ENCODE measurements at places on chromosomes 2 and 18.
A peak's percentile ranks its signal among the peaks of the same experiment; 100 is the strongest.

GRCh38 chr2:239590995-239591915, 190.4 kb upstream of the HDAC4 start:
- no peak for DNase-seq

DNA sequence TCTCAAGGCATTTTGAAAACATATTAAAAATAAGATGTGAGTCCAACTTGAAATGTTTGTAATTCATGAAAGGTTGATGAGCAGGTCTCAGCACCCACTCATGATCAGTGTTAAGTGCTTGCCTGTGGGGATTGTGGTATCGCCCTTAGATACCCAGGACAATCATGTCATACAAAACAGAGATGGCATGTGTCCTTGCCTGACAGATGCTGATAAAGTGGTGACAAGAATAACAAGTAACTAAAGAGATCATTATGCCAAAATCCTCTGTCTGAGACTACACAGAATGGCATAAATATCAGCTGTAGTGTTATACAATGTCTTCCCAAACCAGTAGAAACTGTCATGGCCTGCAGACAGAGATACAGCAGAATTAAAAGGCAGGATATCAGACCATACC, 930.3 kb downstream of the SUCLG1 start:
- no peak for DNase-seq

- DNase-seq, result no peak
Measured at GRCh38 chr2:15754703-15755099, 163.0 kb downstream of the DDX1 start.

GRCh38 chr2:221724631-221725203, 152.6 kb upstream of the EPHA4 start:
- no peak for DNase-seq

- no peak for DNase-seq
Measured at GRCh38 chr2:200321780-200322534, 15.5 kb downstream of the SPATS2L start.

- no peak for DNase-seq
Measured at GRCh38 chr2:237259201-237259600, 154.8 kb downstream of the COL6A3 start.

DNA sequence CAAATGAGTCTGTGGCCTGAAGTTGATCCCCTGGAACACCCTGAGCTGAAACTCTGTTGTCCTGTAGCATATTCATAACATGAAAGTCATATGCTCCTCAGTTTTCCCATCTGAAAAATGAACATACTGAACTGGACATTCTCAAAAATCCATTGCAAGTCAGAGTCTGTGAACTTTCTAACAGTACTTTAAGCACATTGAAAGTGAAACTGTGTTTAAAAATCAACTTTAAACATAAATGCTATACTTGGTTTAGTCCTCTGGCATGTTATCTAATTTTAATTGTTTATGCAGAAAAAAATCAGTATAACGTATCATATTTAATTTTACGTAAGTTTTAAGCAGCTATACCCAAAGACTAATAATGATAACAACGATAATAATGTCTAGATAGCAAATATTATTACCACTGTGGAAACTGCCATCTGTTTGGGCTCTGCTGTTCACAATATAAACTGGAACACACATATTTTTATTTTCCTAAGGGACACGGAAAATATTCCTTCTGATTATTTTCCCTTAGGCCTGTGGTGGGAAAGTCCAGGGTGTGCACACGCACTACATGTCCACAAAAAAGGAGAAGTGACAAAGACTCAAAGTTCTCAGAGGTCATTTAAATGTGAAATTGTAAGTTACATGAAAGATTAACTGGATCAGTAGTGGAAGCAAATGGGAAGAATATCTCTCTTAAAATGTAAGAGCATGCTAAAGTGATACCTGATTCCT, 56.1 kb upstream of the TTN start:
- no peak for DNase-seq

- DNase-seq, result no peak
Measured at GRCh38 chr2:196482119-196483065, 157.1 kb upstream of the CCDC150 start.

GRCh38 chr2:54979321-54980044, 70.8 kb downstream of the RTN4 start:
- DNase-seq, result no peak

- no peak for DNase-seq
Measured at GRCh38 chr2:233829193-233830110, 24.9 kb downstream of the HJURP start.

- no peak for DNase-seq
Measured at GRCh38 chr2:240635998-240636547, 10.8 kb downstream of the GPR35 start.

- no peak for DNase-seq
Measured at GRCh38 chr18:56598422-56598821, 40.0 kb downstream of the TXNL1 start.

GRCh38 chr18:58051765-58052460, 7.9 kb downstream of the NEDD4L start:
- no peak for DNase-seq

DNA sequence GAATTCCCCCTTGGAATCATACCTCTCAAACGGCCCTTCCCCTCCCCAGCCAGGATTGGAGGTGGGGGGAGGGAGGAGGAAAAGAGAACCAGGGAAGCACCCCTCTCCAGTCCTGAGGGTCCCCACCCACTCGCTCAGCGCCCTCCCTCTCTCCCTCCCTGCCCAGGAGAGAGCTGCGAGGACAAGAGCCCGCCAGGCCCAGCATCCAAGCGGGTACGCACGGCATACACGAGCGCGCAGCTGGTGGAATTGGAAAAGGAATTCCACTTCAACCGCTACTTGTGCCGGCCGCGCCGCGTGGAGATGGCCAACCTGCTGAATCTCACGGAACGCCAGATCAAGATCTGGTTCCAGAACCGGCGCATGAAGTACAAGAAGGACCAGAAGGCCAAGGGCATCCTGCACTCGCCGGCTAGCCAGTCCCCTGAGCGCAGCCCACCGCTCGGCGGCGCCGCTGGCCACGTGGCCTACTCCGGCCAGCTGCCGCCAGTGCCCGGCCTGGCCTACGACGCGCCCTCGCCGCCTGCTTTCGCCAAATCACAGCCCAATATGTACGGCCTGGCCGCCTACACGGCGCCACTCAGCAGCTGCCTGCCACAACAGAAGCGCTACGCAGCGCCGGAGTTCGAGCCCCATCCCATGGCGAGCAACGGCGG, 14.4 kb downstream of the HOXD3 start:
- no peak for DNase-seq

- DNase-seq, result no peak
Measured at GRCh38 chr2:26251893-26252292, 7.2 kb downstream of the HADHB start.

GRCh38 chr2:72144632-72145288, 2.9 kb downstream of the CYP26B1 start:
- no peak for DNase-seq

DNA sequence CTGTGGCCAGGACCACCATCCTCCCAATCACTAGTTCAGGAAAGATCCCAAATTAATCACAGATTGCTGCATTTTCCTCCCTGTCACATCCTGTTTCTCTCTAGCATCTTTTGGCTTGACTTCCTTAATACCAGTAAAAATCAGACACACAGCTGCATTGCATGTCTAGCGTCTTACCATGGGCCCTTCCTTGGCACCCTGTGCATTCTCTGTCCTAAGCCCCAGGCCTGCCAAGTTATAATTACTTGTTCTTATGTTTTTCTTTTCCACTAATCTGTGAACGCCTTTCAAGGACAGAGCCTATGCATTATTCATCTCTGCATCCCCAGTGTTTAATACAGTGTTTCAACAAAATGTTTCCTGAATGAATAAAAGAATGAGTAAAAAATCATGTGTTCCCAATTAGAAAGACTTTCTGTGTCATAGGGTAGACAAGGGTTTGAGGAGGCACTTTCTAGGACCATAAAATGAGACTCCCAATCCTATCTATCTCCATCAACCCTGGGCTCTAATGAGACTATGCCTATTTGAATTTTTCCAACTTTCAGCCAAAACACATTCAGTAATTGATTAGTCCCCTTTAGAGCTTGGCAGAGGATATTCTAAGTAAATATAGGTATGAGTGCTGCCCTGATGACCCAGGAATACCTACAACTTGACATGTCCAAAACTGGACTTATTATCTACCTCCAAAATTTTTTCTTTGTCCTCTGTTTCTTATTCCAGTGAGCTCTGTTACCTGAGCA, 10.3 kb upstream of the NT5C1B start:
- no peak for DNase-seq

- no peak for DNase-seq
Measured at GRCh38 chr2:206023183-206023582, 62.8 kb downstream of the INO80D start.

DNA sequence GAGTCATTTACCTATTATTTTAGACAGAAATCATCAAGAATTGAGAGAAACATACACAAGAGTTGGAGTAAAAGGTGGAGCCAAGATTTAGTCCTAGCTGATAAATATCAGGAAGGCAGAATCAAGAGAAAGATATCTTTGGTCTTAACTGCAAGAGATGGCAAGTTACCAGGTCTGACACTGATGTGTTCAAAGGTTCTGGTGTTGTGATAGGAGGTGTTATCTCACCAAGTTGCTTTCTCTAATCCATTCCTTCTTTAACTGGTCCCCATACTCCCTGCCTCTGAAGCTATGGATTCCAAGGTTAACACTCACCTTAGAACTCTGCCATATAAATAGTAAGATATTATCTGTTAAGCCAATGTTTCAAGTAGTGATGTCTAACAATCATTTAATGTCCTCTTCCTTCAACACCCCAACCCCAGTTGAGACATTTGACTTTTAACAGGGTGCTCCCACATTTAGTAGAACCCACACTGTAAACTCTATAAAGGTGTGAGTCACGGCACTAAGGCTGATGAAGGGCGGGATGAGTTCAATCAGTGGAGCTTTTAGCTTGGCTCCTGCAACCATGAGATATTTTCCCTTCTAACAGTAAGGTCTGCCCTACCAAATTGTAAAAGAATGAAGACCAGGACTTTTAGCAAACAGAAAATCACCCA, 333.7 kb downstream of the RND3 start:
- no peak for DNase-seq

DNA sequence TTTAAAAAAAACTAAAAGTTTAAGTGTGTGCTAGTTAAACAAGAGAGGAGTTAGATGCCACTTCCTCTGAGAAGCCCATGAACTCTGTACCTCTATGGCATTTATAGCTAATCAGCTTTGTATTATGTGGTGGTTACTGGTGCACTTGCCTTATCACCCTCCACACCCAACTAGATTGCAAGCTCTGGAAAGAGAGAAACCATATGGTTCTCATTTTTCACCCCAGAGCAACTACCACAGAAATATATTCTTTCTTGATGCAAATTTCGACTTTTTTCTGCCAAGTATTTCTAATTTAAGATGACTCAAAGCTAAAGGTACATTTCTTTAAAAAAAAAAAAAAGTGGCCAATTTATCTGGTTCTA, 24.2 kb downstream of the RAPH1 start:
- DNase-seq, result no peak

GRCh38 chr18:2656237-2656980, 883 bp downstream of the SMCHD1 start:
- peak; percentile 47 for DNase-seq

GRCh38 chr18:65133610-65134009, 617.2 kb upstream of the CDH7 start:
- DNase-seq, result no peak
